Activated T-cell treated with anti-CD3 and anti-CD28 coated beads for 24 hours (primary cell): ENCODE measurements at places on chromosomes 4 and X.

DNA sequence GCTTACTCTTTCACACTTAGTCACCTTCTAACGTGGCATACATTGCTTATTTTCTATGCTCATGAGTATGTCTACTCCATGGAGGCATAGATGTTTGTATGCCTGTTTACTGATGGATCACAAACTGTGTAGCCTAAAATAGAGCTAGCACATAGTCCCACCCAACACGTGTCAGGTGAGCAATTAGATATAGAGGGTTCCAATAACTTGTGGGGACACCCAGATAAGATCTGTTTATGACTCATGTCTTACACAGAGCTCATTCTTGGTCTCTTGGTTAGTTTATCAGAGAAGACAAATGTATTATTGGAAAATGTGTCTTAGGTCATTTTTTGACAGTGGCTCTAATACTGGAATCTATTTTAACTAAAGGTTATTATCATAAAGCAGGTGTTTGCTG lies 6.8 kb downstream of the ZFP42 start:
- no peak for DNase-seq

GRCh38 chr4:99855678-99856077 lies 38.5 kb downstream of the LAMTOR3 start:
- no peak for DNase-seq

GRCh38 chr4:105712766-105713165 lies 4.2 kb downstream of the GSTCD start:
- no peak for DNase-seq

GRCh38 chrX:130604882-130605281 lies 203.1 kb downstream of the RBMX2 start:
- DNase-seq = no peak

DNA sequence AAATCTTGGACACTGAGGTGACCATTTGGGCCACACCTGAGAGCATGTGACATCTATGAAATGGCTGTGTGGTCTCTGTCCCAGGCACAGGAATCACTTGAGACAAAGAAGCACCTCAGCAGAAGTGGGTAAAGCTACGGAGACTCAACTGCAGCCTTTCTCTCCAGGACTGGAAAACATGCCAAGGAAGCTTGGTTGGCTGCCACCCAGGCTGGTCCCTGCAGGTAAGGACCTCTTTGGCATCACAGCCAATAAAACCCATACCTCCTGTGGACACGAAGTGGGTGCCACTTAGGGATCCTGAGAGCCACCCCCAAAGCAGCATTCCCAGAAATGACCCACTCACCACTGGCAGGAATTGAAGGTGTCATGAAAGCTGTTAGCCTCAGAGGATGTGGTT lies 74.6 kb downstream of the LEF1 start:
- DNase-seq = no peak

GRCh38 chr4:81896936-81897335 lies 425.2 kb upstream of the RASGEF1B start:
- no peak for DNase-seq

DNA sequence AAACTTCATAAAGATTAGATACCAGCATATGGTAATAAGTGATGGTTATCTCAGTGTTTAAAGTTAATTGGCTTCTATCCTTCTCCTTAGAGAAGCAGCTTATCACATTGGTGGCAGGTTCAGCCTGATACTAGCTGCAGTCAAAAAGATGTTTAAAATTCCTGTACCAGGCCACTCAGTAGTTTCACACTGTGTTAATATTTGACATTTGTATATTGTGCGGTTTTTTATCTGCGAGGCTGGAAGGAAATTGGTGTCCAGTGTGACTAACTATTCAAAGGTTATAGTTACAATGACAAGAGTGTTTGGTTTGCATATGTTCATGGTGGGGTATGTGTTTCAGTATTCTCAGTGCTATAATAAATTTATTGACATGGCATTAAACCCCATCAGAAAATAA lies 27.5 kb upstream of the TBC1D8B start:
- DNase-seq = no peak

GRCh38 chr4:127975121-127975770 lies 10.0 kb downstream of the ABHD18 start:
- DNase-seq = no peak

- DNase-seq = no peak
Observed at GRCh38 chrX:97009391-97009790, 125.7 kb downstream of the RPA4 start.

DNA sequence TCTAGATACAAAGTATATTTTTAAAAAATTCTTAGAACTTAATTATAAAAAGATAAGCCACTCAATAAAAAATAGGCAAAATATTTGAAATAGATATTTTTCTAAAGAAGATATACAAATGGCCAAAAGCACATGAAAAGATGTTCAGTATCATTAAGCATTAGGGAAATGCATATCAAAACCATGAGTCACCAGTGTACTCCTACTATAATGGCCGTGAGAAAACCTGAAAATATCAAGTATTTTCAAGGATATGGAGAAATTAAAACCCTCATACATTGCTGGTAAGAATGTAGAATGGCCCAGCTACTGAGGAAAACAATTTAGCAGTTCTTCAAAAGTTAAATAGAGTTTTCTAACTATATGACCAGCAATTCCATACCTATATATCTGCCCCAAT lies 337.9 kb downstream of the CAMK2D start:
- no peak for DNase-seq

DNA sequence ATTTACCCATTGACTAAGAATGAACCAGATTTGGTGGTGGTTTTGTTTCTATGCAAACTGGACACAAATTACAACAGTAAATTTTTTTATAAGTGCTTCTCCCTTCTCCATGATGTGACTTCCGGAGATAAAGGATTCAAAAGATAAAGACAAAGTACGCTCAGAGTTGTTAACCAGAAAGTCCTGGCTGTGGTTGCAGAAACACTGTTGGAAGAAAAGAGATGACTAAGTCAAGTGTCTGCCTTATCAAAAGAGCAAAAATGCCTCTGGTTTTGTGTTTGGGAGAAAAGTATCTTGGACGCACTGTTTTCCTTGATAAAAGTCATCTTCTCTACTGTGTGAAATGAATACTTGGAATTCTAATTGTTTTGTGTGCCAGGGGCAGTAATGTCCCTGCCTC lies 213.4 kb downstream of the GC start:
- no peak for DNase-seq

DNA sequence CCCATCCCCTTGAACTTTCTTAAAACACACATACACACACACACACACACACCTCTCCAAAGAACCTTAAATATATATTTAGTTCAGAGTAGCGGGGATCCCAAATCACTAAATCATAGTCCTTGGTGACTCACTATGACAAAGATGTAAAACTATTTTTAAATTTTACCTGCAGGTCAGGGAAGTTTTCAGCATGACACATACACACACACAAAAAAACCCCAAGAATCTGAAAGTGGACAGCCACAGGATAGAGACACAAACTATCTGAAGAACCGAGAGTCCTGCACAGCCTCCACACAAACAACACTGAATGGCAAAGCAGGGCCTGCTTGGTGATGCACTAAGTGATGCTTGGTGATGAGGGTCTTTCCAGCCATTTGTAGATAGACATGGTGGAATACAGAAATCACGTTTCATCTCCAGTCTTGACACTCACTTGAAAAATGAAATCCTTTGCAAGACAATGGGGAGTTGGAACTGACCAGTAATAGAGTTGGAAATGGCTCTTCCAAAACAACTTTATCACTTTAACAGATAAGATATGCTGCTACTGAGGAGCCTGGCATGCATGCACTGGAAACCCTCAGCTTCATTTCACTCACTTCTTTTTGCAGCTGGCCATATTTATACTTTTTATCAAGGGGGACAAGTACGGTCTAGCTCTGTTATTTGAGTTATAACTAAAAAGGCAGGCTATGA lies 307.3 kb downstream of the RAPGEF2 start:
- no peak for DNase-seq
